ENCODE measurements at places on chromosomes 2 and 18.

GRCh38 chr2:152420936-152421335, 86.0 kb downstream of the FMNL2 start:
- DNase-seq, result no peak

DNA sequence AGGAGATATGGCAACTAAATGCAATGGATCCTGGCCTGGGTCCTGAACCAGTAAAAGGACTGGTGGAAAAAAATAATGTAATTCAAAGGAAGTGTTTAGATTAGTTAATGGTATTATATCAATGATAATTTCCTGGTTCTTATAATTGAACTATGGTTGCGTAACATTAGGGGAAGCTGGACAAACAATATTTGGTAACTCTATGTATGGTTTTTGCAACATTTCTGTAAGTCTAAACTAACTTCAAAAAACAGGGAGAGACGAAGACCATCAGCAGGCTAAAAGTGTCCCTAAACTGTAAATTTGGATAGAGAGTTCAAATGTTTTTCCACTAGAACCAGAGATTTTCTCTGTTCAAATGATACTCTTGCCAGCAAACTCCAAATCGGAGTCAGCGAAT, 36.9 kb downstream of the KLF7 start:
- no peak for DNase-seq

DNA sequence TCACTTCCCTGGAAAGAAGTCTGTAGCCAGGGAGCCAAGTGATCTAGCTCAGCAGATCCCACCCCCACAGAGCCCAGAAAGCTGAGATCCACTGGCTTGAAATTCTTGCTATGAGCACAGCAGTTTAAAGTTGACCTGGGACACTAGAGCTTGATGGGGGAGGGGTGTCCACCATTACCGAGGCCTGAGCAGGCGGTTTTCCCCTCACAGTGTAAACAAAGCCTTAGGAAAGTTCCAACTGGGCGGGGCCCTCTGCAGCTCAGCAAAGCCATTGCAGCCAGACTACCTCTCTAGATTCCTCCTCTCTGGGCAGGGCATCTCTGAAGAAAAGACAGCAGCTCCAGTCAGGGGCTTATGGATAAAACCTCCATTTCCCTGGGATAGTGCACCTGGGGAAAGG, 887.2 kb upstream of the LRATD1 start:
- no peak for DNase-seq

- DNase-seq, result no peak
Measured at GRCh38 chr18:58004317-58004716, 39.7 kb upstream of the NEDD4L start.

- no peak for DNase-seq
Measured at GRCh38 chr2:26850505-26850904, 2.6 kb downstream of the DPYSL5 start.

- peak; percentile 9 for DNase-seq
Measured at GRCh38 chr18:78743078-78743477, 236.5 kb upstream of the SALL3 start.

DNA sequence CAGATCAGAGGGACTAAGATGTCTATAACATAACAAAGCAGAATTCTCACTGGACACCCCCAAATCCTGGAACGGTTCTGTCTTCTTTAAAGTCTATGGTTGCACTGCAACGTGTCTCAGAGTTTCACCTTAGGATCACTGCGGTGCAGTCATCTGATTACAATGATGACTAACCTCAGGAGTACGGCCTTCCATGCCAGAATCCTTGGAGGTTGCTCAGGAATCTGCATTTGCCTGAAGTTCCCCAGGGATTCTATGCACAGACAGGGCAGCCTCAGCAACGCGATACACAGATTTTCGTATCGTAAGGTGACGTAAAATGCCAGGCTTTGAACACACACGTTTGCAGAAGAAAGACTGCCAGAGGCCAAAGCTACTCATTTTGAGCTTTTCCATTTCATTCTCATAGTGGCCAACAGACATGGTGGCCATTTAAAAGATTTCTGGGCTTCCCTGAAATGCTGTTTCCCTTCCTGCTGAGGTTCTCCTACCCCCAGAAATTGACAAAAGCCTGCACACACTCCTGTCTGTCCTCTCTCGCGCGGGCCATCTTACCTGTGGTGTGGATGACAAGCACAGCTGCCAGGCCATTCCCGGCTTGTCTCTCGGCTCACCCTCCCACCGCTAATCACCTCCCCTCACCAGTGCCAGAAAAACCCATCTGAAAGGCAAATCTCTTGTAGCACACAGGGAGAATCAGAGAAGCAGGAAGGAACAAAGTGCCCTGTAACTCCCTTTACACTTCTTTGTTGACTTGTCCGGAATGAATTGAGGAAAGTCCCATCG, 148.8 kb downstream of the ACKR3 start:
- no peak for DNase-seq

DNA sequence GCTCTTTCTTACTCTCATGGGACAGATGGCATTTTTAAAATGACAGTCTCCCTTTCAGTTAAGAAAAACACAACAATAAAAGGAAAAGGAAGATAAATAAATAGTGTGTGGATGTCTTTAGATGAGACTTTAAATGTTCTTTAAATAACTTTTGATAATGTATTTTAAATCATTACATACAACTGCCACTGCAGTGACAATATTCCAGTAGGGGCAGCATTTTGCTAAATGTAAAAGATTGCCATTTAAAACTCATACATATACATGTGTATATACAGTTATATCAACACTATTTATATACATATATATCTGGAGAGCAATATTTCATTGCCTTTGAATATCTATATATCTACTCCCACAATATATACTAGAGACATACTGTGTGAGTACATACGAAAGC, 90.7 kb downstream of the INO80D start:
- no peak for DNase-seq

GRCh38 chr2:168465594-168465993, 9.5 kb downstream of the CERS6 start:
- no peak for DNase-seq

DNA sequence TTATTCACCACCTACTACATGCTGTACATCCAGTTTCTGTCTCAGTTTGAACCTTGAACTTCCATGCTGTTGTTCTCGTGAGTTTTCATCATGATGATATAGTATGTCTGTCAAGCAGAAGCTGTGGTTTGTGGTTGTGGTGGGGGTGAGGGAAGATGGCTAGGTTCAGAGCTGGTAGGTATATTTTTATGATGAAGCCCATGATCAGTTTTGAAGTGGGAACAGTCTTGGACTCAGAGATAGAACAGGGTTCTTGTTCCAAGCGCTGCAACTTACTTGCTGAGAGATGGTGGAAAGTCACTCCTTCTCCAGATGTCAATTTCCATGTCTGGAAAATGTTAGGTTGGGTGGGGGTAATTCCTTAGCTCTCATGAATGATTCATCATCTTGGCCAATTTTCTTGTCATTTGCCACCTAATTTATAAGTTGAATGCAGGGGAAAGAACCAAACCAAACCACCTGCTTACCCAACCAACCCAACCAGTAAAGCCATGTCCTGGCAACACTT, 21.6 kb downstream of the PMAIP1 start:
- DNase-seq, result no peak

DNA sequence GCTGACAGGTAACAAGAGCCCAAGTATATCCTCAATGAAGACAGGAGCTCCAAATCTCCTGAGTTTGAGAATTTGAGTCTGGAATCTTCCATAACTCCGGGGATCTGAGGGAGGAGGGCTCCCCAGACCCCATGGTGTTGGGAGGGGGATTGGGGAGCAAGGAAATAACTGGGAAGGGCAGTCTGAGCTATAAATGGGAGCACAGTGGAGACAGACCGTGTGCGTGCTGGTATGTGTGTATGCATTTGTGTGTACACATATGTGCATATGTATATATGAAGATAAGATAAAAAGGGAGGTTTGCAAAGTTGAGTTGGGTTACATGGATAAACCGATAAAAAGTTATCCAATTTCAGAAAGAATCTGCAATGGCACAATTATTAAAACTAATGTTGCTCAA, 2.3 kb downstream of the APCDD1 start:
- DNase-seq, result no peak

DNA sequence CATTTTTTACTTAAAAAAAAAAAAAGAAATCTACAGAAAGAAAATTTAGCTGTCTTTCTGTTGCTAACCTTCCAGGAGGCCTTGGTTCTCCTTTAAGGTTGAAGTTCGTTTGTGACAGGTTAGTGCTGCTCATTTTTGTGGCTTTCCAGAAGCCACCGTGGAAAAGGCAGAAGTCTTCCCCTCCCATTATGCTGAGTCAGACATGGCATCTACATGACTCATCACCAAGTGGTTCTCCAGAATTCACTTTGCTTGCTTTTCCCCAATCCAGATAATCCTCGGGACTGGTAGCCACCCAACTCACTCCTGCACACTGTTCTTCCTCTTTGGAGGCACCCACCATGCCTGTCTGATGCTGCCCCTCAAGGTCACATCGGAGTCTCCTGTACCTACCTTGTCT, 228.7 kb downstream of the PIK3C3 start:
- DNase-seq, result no peak

GRCh38 chr2:101140237-101140636, 10.9 kb downstream of the TBC1D8 start:
- no peak for DNase-seq

- DNase-seq, result no peak
Measured at GRCh38 chr2:86226636-86227520, 27.6 kb downstream of the MRPL35 start.

- DNase-seq, result no peak
Measured at GRCh38 chr18:31760695-31761094, at the start of gene SLC25A52. Gene SLC25A52 (minus strand): TSS chr18:31760880. CDS start chr18:31760661, 219 bp downstream.

- no peak for DNase-seq
Measured at GRCh38 chr18:51196118-51196810, 1.2 kb downstream of the MEX3C start.

DNA sequence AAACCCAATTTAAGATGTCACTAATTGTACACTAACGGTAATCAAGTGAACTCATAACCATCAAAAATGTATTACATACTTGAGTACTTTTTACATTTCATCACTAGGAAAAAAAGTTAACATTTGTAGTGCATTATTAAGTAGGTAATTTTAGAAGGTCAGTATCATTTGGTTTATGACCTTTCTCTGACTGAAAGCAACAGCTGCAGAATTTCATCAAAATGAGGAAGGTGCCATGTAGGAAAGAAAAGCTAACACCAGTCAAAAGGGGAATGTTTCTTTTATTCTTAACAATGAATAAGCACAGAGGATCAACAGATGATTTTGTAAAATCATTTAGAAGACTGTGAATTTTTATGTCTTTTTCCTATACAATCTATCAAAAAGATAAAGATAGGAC, 79.0 kb downstream of the PIGN start:
- no peak for DNase-seq

- no peak for DNase-seq
Measured at GRCh38 chr18:77191071-77191751, 58.4 kb upstream of the GALR1 start.

DNA sequence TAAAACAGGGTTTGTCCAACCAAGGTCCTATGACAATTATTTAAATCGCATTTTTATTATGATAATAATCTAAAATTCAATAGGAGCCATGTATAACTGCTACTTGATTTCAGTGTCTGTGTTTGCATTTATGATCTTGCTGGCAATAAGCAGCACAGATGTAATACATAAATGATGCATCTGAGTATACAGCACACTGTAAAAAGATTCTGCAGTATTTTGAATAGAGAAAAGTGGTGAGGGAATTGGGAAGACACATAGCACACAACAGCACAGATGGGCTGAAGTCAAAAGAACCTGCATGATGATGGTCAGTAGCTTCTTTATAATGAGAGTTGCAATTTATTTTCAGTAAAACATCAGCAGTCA, 26.1 kb downstream of the METTL8 start:
- no peak for DNase-seq

DNA sequence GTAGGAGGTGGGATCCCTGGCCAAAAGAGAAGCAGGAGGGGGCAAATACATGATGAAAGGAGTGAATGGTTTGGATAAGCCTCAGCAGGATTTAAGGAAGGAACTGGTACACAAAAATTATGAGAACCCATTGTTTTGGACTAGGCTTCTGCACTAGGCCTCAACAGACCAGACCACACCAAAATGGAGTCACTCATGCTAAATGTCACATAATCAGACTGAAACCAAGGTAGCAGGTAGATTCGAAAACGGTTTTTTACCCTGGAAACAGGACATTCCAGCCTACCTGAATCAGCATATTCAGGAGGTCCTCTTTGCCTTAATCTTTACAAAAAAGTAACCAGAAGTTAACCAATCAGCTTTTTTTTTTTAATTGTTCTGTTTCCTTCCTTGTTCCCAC, 49.4 kb upstream of the CDCA7 start:
- no peak for DNase-seq

GRCh38 chr18:25100418-25100817, 251.5 kb downstream of the ZNF521 start:
- no peak for DNase-seq

DNA sequence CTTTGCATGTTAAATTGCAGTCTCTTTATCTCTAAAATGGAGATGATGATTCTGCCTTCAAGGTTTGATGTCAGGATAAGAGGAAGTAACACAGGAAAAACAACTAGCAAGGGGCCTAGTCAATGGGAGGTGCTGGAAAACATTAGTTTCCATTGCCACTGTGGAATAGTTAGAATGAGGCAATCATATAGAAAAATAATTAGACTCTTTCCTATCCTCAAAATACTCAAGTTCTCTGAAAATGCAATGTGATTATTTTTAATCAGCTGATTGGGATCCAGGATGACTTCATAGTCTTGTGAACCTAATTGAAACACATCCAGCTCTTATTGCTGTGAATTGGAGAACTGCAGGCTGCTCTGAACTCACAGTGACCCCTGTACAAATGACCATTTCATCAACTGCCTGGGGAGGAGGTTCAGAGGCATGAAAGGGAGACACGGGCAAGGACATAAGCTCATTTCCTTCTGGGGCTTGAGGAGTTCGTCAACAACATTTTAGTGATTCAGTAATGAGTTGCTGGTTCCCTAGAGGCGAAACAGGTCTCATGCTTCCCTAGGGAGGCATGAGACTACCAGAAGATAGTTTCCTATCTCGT, 422.5 kb downstream of the LPIN1 start:
- peak; percentile 31 for DNase-seq

GRCh38 chr18:54835944-54836343, 7.7 kb downstream of the RAB27B start:
- DNase-seq, result no peak

DNA sequence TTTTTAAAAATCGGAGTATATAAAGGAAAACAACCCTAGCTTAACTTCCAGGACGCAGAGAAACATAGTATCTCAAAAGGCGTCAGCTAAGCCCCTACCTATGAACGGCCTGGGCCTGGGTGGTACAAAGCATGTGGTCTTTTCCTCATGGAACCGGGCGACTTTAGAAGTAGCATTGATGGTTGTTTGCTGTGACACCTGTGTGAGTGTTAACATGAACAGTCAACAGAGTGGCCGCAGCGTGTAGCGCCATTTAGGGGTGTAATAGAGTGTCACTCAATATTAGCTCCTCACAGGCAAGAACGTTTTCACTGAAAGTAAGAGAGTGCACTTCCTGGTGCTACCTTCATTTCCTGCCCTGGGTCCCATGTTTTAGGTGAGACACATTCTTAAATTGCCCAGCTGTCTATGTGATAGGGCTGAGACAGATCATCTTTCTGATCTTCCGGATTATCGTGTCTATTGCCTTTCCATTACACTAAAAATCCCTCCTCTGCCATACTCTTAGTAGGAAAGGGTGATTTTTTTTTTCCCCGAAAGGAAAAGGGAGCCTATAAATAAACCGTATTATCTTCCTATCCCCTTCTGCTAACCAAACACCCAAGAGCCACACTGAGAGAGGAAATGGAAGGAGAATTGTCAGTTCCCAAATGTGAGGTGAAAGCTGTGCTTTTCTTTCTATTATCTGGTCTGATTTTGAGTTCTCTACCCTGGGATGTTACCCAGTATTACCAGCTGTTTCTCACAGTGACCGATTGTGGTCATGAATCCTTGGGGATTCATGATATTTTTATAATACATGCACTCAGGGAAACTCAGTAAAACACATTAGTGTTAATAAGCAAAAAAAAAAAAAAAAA, 1.3 kb downstream of the GORASP2 start:
- no peak for DNase-seq
